NCI-H2081 (cell line): ENCODE measurements at places on chromosomes 3 and 15.

DNA sequence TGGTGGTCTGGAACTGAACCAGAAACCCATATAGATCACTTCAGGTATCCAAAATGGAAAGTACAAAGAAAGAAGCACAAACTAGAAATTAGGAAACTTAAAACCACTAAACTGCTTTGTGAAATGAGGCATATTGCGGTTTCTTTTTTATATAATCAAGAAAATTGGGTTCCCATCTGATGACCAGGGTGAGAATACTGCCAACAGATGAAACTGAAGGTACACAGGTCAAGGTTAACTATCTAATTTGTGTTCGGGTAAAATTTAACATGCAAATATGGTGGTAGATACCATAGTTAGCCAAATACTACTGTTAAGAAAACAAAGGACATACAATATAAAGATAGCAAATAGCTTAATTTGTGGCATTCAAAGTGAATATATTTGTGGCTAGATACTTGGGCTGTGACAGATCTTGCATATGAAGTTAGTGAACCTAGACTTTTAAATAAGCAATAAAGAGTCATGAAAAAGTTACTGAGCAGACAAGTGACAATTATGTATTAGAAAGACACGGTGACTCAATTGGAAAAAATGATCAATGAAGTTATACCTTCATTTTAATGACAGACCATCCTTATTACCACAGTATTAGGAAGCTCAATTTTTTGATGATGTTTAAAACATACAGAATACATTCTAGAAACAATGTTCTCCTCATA is 127.4 kb downstream of the NR2E3 start:
- DNase-seq, result no peak

DNA sequence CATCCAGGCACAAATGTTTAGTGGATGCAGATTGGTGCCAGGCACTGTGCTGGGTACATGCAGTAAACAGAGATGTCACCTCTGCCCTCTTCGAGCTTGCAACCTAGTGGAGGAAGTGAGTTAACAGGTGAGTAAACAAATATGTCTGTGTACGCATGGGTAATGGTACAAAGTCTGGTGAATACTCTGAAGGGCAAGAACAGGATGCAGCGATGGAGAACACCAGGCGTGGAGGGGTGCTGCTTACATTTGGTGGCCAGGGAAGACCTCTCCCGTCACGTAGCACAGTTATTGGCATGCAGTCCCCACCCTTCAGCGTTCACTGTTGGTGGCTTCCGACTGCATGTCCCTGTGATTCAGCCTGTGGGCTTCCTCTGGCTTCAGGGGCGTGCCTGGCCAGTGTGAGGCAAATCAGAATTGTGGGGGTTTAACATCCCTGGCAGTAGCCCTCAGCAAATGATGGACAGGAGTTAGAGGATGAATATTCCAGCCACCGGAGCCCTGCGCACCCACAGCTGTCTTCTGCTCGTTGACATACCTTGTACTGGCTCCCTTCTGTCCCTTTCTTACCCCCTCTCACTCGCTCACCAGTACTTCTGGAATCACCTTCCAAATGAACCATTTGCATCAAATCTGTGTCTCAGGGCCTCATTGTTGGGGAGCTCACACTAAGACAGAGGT is 9.1 kb upstream of the HDAC11 start:
- DNase-seq, result no peak

GRCh38 chr3:25044762-25045710 is 383.0 kb upstream of the RARB start:
- DNase-seq, result no peak

- DNase-seq, result no peak
These were observed 14.9 kb upstream of the C3orf22 start for GRCh38 chr3:126573492-126574117.

DNA sequence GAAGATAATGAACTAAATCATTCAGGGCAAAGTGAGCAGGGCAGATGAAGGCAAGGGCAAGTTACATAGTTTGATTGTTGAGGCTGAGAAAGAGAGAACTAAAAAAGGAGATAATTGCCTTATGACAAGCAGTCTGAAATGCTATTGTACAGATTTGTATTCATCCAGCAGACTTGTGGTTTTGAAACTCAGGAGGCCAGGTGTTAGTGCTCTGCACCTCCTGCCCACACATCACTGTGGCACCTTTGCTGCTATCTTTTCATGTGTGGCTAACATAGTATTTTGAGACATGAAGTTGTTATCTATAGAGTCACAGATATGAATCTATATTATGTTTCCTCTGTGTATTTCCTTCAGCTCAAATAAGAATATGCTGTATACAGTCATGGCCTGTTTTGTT is 24.3 kb upstream of the SUCLG2 start:
- no peak for DNase-seq

DNA sequence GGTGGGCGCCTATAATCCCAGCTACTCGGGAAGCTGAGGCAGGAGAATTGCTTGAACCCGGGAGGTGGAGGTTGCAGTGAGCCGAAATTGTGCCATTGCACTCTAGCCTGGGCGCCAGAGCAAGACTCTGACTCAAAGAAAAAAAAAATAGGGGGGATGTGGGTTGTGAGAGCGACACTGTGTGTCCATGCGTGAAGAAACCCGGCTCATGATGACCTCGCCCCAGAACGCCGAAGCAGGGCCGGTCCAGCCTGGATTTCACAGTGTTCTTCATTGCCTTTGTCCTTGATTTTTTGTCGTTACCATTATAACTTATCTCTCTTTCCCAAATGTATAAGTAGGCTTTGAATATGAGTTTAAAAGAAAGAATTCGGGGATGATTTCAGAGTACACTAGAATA is 128.7 kb downstream of the PGPEP1L start:
- no peak for DNase-seq

DNA sequence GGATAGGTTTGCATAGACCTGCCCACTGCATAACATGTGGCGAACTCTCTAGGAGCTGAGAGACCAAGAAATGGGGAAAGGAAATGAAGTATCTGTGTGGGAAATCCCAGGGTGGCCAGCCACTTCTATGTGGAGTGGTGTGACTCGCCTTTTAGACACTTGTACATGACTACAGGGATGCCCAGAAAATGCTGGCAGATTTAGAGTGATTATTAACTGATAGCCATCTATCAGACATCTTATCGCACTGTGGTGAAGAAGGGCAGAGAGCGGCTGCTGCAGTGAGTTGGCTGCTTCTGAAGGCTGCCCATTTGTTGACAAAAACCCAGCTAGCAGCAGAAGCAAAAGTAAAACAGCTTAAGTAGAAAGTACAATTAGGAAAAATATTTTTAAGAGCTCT is 18.1 kb upstream of the STAC start:
- no peak for DNase-seq

GRCh38 chr3:67401921-67402320 is 252.5 kb downstream of the SUCLG2 start:
- DNase-seq, result no peak

- DNase-seq, result no peak
These were observed 470.2 kb upstream of the PROK2 start for GRCh38 chr3:72255191-72255590.

- DNase-seq, result no peak
These were observed 7.0 kb upstream of the OXTR start for GRCh38 chr3:8776406-8776805.

GRCh38 chr3:100697723-100698285 is 11.5 kb upstream of the TFG start:
- DNase-seq, result no peak

- no peak for DNase-seq
These were observed 8.2 kb upstream of the PAQR5 start for GRCh38 chr15:69290346-69291164.

DNA sequence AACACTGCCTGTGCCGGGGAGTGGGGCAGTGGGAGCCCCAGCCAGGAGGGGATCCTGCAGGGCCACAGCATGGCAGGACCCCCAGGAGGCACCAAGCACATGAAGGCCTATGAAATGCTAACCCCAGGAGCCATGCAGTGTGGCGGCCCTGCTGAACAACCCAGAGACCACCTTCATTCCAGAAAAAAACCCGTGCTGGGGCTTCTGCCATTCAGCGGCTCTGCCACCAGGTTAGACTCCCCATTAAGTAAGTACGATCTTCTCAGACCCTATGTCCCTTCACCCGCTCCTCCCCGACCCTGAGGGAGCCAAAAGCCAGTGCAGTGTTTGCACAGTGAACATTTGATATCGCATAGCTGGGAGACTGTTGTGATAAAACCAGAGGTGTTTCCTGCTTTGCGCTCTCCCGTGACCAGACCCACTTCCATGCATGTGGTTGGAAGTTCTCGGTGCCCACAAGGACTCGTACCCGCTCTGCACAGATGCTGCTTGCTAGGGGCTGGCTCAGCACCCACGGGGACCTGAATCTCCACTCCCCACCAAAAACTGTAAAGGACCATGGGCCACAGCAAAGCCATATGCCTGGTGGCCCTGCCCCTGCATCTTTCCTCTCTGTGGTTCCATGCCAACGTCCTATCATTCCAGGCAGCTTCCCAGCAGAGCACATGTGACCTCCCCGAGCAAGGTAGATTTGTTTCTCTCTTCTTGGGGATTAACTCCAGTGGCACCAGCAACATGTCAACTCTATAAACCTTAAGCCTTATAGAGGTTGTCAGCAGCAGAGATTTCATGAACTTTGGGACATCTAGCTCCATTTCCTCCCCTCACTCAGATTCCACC is 5.3 kb downstream of the PLA2G4D start:
- no peak for DNase-seq
